DMS153 (cell line): ENCODE measurements at places on chromosomes 16 and 17.

DNA sequence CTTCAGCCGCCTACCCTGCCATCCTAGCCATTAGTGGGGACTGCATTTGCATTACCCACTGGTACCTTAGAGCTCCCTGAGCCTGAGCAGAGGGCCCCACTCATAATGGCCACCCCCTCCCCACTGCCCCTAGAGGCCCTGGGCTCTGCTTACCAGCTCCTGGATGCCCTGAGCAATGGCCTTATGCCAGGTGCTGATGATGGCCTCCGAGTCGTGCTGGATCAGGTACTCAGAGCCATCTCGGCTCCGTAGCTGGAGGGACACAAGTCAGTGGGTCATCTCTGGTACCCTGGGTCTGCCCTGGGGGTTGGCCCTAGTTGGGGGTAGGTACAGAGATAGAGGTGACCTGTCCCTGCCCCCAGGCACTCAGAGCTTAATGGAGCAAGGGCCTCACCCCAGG lies 34.9 kb downstream of the ARHGAP27 start:
- DNase-seq: no peak

GRCh38 chr17:945672-946071 lies 33.9 kb downstream of the NXN start:
- DNase-seq: no peak

- DNase-seq: no peak
Observed at GRCh38 chr16:56629531-56629930, 2.9 kb upstream of the MT1M start.

GRCh38 chr16:14180481-14180944 lies 109.4 kb downstream of the MRTFB start:
- DNase-seq: no peak

GRCh38 chr17:43599835-43600234 lies 53.7 kb upstream of the ETV4 start:
- no peak for DNase-seq
